ENCODE measurements at places on chromosomes 5 and 9. TPM values are rescaled to one million over a fixed set of nuclear protein-coding genes. Genes with fewer than 3 reads are reported as not detected.

DNA sequence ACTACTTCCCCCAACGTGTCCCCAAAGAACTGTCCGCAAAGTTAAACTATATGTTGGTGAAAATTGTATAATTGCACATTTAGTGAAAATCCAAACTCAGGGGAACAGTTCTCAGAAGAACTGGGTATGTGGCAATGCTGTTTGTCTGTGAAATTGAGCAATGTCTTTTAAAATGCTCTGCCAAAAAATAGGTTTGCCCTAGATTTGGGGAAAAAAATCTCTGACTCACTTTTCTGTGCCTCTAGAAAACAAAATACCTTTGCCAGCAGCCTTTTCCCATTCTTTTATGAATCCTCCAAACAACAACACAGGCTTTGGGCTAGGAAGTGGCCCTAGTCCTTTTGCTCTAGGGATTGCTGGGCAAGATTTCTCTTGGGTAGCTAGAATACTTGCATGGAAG lies 37.4 kb upstream of the ZNF608 start:
- no peaks in the 10 kb centered on the region for H3K27me3 ChIP-seq
- H3K4me3 ChIP-seq = no peak overlapping the region
- no peaks in the 10 kb centered on the region for H3K36me3 ChIP-seq
- DNase-seq = no peak
- no peaks in the 10 kb centered on the region for H3K4me1 ChIP-seq

DNA sequence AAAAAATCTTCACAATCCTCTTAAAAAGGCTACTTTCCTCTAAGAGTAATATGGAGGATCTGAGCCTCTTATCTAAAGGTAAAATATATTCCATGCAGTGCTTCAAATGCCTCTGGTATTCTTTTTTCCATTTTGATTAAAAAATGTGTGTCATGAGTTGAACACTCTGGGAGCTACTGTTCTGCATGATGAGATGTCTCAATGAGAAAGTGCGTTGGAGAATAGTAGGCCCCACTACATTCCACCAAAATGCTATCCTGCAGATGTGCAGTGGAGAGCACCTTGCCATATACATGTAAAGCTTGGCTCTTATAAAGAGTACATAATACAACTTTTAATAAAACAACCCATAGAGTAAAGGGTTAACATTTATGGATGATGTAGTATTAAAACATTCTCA lies 26.3 kb downstream of the ALDH1A1 start:
- no peak overlapping the region for H3K27ac ChIP-seq
- H3K36me3 ChIP-seq = no peaks in the 10 kb centered on the region
- no peaks in the 10 kb centered on the region for H3K27me3 ChIP-seq
- H3K4me3 ChIP-seq = no peak overlapping the region
- DNase-seq = no peak

- H3K27me3 ChIP-seq = peaks cover 2% of the 10 kb centered on the region
- H3K27ac ChIP-seq = no peak overlapping the region
- peaks cover 4% of the 10 kb centered on the region for H3K4me1 ChIP-seq
- no peak overlapping the region for H3K4me3 ChIP-seq
- DNase-seq = no peak
- no peaks in the 10 kb centered on the region for H3K36me3 ChIP-seq
These were observed 50.0 kb upstream of the GLIS3 start for GRCh38 chr9:4349816-4350418.

GRCh38 chr9:249025-249424 lies 34.4 kb downstream of the DOCK8 start:
- H3K4me1 ChIP-seq = no peaks in the 10 kb centered on the region
- H3K27ac ChIP-seq = no peak overlapping the region
- H3K27me3 ChIP-seq = peaks cover 2% of the 10 kb centered on the region
- no peaks in the 10 kb centered on the region for H3K36me3 ChIP-seq

DNA sequence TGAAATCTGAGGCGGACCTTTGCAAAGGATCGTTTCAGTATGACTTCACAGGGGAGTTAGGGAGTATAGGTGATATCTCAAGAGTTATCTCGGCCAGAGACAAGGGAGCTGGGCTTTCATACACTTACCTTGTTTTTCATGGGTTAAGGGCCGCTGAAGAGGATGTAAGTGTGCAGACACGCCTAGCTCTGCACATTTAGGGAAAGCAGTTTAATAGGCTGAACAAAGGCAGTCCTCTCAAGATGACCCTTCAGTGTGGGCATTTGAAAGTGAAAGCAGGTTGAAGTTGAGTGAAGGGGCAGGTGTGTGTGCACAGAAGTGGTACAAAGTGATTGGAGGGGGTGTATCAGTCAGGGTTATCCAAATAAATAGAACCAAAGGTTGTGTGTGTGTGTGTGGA lies 33.1 kb upstream of the PRXL2C start:
- H3K36me3 ChIP-seq = no peaks in the 10 kb centered on the region
- H3K4me3 ChIP-seq = no peak overlapping the region
- peaks cover 1% of the 10 kb centered on the region for H3K27me3 ChIP-seq
- H3K4me1 ChIP-seq = no peaks in the 10 kb centered on the region
- no peak for DNase-seq

DNA sequence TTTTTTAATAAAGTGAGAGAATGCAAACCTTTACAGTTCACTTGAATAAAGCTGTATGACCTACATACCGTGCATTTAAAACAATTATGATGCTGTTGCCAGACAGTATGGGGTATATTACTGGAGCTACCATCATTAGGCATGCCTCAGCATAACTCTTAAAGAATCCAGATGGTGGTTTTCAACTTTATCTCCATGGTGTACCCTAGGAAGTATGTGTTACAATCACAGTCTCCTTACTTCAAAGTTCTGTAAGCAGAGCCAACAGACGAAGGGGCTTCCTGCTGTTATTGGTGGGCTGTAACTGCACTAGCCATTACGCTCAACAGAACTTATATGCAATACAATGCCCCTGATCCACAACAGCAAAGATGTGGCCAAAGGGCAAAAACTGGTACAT lies 803.3 kb downstream of the DTWD2 start:
- H3K27ac ChIP-seq = no peak overlapping the region
- H3K4me1 ChIP-seq = no peaks in the 10 kb centered on the region
- H3K27me3 ChIP-seq = no peaks in the 10 kb centered on the region
- no peaks in the 10 kb centered on the region for H3K36me3 ChIP-seq

GRCh38 chr5:179668391-179668790 lies 12.4 kb downstream of the CBY3 start:
- H3K27ac ChIP-seq = no peak overlapping the region
- no peaks in the 10 kb centered on the region for H3K4me1 ChIP-seq
- no peaks in the 10 kb centered on the region for H3K36me3 ChIP-seq
- peak; percentile 73 for DNase-seq

DNA sequence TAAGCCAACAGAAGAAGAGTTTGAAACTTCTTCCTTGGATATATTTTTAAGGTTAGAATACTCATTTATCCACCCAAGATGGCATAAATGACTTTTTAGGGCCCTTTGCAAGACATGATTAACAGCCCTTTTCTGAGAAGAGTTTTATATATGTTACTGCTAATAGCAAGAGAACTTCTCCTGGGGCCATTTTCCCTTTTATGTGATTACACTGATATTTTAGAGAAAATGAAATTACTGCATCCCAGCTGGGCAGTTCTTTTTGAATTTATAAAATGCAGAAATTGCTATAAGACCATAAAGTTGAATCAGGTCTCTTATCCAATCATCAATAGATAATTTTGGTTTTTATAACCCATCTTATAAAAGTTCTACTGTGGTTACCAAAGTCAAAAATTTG lies 161.3 kb upstream of the RFX3 start:
- DNase-seq = no peak
- H3K27ac ChIP-seq = no peak overlapping the region
- no peaks in the 10 kb centered on the region for H3K36me3 ChIP-seq
- no peaks in the 10 kb centered on the region for H3K4me1 ChIP-seq
- H3K4me3 ChIP-seq = no peak overlapping the region

DNA sequence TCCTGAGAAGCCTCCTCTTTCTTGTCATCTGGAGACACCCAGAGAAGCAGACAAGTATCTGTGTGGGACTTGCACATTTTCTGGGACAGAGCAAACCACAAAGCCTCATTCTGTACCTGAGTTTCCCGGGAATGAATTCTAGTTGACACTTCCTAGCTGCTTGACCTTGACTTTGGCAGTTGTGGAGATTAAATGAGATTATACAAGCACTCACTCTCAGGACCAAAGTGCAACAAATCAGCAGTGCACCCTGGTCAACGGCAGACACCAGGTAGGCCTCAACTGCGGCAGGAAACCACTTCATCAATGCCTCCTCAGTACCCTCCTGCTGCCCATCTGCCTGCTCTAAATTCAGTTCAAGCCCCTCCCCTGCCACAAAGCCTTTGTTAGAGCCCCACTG lies 114.7 kb upstream of the PANK3 start:
- DNase-seq = no peak
- H3K36me3 ChIP-seq = no peaks in the 10 kb centered on the region

DNA sequence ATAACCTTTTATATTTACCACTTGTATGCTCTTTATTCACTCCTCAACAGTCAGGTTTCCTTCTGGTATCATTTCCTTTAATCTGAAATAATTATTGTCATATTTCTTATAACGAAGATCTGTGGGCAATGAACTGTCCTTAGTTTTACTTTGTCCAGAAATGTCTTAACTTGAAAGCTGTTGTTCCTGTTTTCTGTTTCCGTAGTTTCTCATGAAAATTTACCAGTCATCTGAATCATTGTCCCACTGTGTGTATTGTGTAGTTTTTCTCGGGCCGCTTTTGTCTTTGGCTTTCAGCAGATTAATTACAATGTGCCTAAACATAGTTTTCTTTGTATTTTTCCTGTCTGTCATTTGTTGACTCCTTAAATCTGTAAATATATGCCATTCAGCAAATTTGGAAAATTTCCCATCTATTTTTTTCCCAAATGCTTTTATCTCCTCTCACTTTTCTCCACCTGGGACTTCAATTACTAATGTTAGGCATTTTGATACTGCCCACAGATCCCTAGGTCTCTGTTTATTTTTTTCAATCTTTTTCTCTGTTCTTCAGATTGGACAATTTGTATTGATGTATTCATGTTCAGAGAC lies 74.9 kb downstream of the PDE8B start:
- no peak overlapping the region for H3K4me3 ChIP-seq
- H3K27me3 ChIP-seq = no peaks in the 10 kb centered on the region
- no peaks in the 10 kb centered on the region for H3K4me1 ChIP-seq
- DNase-seq = no peak
- no peak overlapping the region for H3K27ac ChIP-seq

DNA sequence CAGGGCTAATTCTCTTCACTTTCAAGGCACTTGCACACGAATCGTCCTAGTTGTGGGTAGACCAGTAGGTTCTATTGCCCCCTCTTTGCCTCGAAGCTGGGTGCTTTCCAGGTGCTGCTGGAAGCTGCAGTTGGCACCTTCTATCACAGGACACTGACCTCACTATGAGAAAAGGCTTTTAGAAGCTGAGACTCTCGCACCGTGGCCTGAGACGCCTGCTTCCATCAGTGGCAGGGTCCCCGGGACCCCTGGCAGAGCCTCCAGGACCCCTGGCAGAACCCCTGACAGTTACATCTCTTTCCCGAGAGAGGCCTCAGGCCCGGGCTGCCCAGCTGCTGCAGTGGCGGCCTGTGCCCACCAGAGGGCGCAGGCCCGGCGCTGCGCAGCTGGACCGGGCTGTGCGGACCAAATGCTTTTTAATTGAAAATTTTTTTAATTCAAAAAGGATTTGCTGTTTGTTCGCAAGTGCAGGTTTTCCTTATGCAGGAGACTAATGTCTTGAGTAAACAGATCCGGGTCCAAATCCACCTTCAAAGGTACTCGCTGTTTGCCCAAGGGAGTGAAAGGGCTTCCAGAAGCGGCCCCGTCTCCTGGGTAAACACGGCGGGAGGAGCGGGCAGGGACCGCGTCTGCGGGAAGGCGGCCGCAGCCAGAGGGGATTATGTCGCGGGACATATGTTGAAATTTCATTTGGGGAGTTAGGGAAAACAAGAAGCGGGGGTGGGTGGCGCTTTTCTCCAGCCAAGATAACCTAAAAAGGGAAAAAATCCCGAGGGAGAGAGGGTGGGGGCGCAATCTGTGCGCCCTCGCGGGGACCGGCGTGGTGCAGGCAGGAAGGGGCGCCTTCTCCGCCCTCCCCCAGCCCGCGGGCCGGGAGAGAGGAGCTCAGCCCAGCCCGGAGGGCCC lies 114.5 kb upstream of the LMX1B start:
- peaks cover 10% of the 10 kb centered on the region for H3K4me1 ChIP-seq
- H3K27me3 ChIP-seq = peaks cover 4% of the 10 kb centered on the region
- H3K27ac ChIP-seq = peak overlapping the region; percentile 33
- DNase-seq = peak; percentile 67

GRCh38 chr9:34413231-34413852 lies 36.6 kb upstream of the MYORG start:
- peaks cover 20% of the 10 kb centered on the region for H3K4me1 ChIP-seq
- H3K27me3 ChIP-seq = peaks cover 10% of the 10 kb centered on the region
- no peak overlapping the region for H3K27ac ChIP-seq
- peaks cover 5% of the 10 kb centered on the region for H3K36me3 ChIP-seq
- H3K4me3 ChIP-seq = no peak overlapping the region
- DNase-seq = no peak

IRX1 gene
- total RNA-seq = 69.3 TPM

IFNA21 gene
- not detected for total RNA-seq

FYB1 gene
- total RNA-seq = not detected

PHF24 gene
- total RNA-seq = 3.1 TPM

GMCL2 gene
- total RNA-seq = not detected

SLIT3 gene
- total RNA-seq = 11.5 TPM

Measured in glutamatergic neuron (in vitro differentiated cells).